ENCODE measurements at places on chromosomes 7 and 10.

- no peak for DNase-seq
These were observed 23.6 kb downstream of the FKBP6 start for GRCh38 chr7:73351447-73352167.

DNA sequence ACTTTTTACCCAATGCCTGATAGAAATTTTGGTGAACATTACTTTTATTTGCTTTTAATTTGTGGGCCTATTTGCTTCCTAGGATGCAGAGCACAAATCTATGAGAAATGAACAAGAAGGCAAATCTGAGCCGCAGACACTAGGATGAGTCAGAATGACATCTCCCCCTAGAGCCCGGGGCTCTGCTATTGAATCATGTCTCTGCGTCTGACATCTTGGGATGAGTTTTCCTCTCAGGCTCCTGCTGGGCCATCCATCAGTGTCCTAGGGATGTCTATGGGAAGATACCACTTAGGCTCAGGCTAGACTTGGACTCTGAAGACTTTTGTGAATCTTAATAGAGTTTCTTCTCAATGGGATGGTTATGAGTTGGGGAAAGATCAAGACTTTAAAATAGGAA lies 157.3 kb upstream of the MTPN start:
- no peak for DNase-seq

DNA sequence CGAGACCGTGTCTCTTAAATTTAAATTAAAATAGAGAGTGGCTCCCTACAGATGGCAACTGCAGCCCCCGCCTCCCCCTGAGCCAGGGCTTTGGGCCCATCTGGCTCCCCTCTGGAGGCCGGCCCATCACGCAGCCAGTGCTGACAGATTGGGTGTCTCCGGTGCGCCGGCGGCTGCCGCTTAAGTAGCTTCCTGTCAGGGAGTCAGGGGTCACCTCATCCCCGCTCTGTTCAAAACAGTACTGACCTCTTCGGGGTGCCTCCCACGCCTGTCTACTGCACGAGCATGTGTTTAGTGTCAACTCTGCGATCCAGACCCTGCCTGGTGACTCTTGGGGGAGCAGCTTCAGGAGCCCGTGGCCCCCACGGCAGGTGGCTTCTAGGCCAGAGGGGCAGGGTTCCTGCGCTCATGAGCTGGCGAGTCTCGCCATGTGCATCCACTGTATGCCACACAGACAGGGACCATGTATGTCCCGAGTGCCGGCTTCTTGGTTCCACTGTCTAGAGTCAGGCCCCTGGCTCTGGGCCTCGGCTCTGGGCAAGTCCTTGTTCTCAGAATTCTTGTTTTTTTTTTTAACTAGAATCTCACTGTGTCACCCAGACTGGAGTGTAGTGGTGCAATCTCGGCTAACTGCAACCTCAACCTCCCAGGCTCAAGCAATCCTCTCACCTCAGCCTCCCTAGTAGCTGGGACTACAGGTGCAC lies 36.1 kb downstream of the KCTD7 start:
- DNase-seq: no peak

GRCh38 chr7:84412161-84412969 lies 217.8 kb upstream of the SEMA3A start:
- no peak for DNase-seq

Measured in activated T-cell treated with anti-CD3 and anti-CD28 coated beads for 1 hour (primary cell).